ENCODE measurements at places on chromosomes 5 and 9.

GRCh38 chr9:79630521-79631403, 59.0 kb downstream of the TLE4 start:
- DNase-seq, result no peak

DNA sequence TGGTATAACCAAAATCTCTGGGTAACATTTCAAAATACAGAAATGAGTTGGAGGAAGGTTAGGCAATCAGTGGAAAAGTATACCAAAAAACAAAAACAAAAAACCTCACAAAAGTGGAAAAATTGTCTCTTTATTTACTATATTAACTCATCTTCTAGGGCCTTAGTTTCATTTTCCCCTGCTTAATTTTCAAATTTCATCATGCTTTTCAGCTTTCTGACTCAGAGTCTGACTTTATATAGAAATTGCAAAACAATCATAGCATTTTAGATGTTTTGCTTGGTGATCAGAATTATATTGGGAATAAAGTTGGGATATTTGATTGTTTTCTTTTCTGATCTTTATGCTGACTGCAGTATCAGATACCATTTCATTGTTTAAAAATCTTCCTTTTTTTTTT, 257.0 kb upstream of the PRR16 start:
- no peak for DNase-seq

GRCh38 chr5:55711507-55712022, 559 bp downstream of the SLC38A9 start:
- no peak for DNase-seq

DNA sequence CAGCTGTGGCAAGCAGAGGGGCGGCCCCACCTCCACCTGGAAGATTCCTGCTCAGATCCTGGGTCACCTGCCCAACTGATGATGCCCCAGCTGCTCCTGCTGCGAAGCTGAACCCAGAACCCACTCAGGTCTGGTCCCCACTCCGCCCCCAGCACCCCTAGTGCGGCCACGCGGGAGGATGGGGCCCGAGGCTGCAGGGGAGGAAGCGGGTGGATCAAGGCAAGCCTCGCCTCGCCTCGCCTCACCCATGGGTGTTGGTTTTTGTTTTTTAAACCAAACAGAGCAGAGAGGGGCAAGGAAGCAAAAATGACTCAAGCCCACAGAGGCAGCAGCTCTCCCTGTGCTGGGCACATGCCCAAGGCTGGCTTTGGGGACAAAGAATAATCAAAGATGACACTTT, 23.2 kb downstream of the ABO start:
- DNase-seq, result no peak

DNA sequence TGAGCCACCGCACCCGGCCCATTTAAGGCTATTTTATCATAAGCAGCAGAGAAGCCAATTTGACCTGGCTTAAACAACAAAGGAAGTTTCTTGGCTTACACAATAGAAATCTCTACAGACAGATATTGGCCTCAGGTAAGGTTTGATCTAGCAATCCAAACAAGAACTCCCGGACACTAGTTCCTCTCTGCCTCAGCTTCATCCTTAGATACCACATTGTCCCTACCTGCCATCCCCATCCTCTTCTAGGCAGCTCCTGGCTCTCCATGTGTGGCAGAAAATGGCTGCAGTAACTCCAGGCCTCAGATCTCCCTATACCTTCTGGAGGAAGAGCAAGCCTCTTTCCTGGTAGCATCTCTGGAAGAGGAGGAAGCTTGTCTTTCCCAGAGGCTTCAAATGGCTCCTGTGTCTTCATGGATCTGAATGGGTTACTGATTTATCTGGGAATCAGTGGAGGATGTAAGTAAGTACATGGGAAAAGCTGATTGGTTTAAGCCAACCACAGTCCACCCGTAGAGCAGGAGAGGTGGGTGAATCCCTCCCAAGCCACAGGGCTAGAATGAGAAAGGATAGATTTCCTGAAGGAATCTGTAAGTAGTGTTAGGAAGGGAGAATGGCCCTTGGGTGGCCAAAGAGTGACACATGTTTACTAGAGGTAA, 26.7 kb upstream of the AOPEP start:
- DNase-seq, result no peak
